Cerebellar nuclear complex (tissue), 1 donor: ENCODE measurements at places on chromosomes 13 and 19.

DNA sequence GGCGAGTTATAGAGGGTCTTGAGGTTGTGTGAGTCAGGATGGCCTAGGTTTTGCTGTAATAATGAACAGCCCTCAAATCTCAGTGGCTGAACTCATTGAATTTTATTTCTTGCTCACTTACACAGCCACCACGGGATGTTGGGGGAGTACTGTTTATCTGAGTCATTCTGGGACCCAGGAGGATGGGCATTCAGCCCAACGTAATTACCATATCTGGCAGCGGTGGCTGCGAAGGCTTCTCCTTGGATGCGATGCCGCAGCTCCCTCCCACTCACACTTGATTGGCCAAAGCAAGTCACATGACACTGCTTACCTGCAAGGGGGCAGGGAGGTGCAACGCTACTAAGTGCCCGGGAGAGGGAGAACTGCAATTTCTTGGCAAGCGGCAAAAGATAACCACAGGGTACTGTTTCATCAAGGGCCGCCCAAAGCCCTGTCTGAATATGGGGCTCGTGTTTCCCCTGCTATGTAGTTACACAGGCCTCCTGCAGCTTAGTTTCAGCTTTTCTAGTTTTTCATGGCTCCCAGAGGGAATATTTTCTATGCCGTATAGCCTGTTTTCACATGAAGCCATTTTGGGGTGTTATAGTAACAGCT is 19.9 kb downstream of the ZSWIM9 start:
- peak; percentile 48 for DNase-seq

DNA sequence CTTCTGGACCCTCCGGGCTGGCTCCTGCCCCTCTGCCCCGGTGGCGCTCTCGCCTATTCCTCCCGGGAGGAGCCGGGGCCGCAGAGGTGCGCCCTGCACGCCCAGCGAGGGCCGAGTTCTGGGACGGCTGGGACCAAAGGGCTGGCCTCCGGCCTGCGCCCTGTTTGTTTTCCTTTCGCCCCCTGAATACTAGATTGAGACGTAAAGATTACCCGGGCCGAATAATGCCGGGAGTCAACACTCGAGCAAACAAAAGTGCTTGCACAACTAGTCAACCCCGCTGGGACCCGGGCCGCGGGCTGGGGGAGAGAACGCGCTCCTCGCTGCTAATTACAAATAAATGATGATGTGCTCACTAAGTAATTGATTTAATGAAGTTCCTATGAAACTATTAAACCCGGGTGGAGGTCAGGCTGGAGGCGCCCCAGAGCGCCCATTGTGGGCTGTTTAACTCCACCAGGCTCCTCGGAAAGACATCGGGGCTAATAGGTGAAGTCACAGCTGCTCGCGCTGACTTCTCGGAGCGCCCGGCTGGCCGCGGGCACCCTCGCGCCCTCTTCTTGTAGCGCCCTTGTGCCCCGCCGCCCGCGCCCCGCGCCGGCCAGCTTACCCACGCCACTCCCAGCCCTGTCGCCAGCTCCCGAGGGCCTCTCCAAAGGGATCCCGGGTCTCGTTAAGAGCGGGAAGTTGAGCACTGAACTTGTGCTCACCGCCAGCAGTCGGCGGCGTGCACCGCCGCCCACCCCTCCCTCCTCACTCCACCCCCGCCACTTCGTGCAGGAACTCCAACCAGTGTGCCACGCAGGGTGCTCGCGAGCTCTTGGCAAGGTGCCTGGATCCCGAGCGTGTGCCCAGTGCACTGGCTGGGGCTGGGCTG is 14.9 kb downstream of the ZIC5 start:
- no peak for DNase-seq

DNA sequence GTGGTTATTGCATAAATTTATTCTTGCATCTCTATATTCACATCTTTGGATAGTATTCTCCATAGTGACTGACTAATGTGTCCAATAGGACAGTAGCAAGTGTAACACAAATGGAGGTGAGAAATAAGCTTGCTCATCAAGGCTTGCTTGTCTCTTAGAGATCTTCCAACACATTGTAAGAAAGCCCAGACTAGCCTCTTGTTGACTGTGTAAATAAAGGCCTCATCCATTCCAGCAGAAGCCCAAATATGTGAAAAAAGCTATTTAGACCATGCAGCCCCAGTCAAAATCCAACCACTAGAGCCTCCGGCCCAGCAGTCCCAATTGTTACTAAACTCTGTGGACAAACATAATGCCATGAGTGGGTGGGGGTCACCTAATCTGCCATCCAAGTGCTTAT is 2.7 kb upstream of the ZNF615 start:
- no peak for DNase-seq

DNA sequence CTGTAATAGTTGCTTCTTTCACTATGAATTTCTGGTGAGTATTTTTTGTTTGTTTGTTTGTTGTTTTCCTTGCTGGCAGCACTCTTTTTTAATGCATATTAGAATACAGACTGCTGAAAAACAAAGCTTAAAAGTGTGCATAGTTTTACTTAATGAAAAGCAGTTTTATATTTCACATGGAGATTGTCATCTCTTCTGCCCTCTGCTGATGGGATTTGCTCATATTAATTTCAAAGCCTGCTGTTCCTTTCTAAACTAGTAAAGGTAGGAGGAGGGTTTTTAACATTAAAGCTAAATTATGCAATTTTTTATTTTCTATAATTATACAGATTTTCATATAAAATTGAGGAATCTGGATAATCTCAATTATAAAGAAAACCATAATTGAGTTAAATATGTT is 692.6 kb upstream of the SLITRK1 start:
- DNase-seq = no peak

GRCh38 chr13:35838356-35838755 is 292.8 kb downstream of the DCLK1 start:
- DNase-seq = no peak

- no peak for DNase-seq
Observed at GRCh38 chr13:113742000-113742441, 17.0 kb upstream of the TMEM255B start.

- DNase-seq = no peak
Observed at GRCh38 chr19:55301459-55302317, 17.9 kb downstream of the BRSK1 start.

DNA sequence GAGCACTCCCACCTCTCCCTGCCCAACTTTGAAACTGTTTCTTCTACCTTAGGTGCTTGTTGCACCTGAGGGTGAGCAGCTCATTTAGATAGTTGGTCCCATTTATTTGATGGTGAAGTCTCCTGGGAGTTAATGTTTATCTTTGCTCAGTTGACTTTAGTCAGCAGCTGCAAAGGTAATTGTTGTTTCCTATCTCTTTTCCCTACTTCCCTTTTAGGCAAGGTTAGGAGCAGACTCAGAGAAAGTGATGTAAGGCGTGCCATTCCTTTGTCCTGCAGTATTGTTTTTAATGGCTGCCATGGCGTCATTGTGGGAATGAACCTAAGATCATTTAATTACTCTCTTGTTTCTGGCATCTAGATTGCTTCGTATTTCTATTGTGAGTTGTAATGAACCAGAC is 11.6 kb downstream of the AKAP11 start:
- no peak for DNase-seq

- no peak for DNase-seq
Observed at GRCh38 chr13:24627090-24627714, 53.0 kb upstream of the ATP12A start.

DNA sequence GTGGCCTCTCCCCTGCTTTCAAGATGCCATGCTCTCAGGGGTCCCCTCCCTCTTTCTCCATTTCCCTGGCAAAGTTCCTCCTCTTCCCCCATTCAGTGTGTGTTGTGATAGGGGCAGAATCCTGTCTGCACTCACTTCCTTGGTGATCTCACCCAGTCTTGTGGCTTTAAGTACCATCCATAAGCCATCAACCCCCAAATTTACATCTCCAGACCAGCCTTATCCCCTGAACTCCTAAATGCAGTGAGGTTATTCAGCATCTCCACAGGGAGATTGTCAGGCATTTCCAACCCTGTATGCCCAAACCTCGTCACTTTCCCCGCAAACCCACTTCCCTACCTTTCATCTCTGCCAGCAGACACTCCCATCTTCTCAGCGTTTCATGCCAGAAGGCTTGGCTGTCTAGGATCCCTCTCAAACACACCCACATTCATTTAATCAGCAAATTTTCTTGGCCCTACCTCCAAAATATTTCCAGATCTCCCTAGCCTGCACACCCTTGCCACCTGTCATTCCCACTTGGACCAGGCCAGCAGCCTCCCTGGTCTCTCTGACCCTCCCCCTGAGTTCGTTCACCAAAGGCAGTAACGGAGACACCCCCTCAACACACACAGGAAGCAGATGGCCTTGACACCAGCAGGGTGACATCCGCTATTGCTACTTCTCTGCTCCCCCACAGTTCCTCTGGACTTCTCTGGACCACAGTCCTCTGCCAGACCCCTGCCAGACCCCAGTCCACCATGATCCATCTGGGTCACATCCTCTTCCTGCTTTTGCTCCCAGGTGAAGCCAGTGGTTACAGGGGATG is at the start of gene HCST:
Gene HCST, plus strand, starts transcription at position 676 of the 808 bp plus-strand sequence. Its CDS starts 65 bp downstream, at position 741.
- no peak for DNase-seq

- DNase-seq = no peak
Observed at GRCh38 chr19:7916103-7916954, 1.7 kb downstream of the TGFBR3L start.

GRCh38 chr19:17370026-17370587 is 7.0 kb downstream of the PLVAP start:
- no peak for DNase-seq

GRCh38 chr13:72864142-72865011 is 82.4 kb downstream of the PIBF1 start:
- DNase-seq = no peak
